Hematopoietic multipotent progenitor cell (in vitro differentiated cells): ENCODE measurements at places on chromosomes 6 and 20.

DNA sequence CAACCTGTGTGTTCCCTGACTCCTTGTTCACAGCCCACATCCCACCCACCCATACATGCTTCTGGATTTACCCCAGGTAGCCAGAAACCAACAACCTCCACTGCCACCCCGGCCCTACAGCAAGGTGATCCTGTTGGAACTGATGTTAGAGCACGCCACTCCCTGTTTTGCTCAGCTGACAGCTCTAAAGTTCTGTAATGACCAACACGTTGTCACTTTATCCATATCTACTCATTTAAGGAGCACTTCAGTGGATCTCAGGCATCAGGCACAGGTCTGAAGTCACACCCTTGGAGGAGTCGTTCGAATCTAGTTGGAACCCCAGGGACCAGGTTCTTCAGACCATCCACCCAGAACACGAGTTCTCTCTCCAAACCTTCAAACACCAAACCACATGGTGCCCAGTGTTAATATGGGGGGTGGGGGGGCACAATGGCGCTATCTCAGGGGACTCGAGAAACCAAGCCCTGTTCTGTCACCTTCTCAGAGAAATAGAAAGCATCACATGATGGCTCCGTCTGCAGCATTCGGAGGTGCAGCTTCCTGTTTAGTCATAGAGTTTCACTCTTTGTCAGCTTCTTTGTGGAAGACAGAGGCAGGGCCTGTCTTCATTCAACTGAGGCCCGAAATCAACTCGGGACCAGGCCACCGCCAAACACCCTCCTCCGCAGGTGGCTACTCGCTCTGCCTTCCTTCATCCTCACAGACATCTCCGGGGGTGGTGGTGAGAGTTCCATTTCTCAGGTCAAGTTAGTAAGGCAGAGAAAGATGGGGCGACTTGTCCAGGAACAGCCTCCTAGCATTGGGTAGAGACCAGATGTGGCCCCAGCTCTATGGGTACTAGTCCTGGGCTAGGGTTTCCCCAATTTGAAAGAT lies 142.2 kb downstream of the NFATC2 start:
- DNase-seq: peak; percentile 41

GRCh38 chr6:158039178-158039557 lies 57.5 kb downstream of the SYNJ2 start:
- no peak for DNase-seq

DNA sequence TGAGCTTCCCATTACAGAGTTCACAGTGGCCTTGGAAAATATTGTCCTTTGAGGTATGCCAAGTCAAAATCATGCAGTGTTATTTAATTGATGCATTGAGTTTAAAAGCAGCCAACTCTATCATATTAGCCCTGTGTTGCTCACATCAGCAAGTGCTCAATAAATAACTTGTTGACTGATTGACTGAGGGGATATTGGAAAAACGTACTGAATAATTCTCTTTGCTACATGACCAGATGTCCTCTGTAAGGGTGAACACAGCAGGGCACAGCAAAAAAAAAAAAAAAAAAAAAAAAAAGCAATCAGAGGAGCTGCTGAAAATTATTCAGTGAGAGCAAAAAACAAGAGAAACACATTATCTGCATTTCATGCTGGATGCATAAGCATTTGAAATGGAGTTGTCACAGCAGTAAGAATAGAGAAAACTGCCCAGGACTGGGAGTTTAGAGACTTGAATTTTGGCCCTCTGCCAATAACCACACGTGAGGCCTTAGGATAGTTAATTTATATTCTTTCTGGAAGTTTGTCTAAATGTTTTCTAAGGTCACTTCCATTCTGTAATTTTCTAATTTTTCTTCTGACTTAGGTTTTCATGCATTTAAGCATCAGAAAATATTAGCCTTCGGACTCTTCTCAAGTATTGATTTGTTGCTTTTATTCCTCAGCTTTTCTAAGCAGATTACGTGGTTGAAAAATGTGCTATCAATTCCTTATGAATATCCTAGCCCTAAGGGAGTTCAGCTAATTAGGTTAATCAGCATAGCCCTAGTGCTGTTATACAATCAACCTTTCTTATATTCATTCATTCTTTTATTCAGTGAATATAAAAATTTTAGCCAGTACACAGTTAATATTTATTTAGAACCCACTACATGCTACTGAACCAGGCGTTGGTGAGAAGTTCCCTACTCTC lies 246.8 kb upstream of the STXBP5 start:
- DNase-seq: no peak

DNA sequence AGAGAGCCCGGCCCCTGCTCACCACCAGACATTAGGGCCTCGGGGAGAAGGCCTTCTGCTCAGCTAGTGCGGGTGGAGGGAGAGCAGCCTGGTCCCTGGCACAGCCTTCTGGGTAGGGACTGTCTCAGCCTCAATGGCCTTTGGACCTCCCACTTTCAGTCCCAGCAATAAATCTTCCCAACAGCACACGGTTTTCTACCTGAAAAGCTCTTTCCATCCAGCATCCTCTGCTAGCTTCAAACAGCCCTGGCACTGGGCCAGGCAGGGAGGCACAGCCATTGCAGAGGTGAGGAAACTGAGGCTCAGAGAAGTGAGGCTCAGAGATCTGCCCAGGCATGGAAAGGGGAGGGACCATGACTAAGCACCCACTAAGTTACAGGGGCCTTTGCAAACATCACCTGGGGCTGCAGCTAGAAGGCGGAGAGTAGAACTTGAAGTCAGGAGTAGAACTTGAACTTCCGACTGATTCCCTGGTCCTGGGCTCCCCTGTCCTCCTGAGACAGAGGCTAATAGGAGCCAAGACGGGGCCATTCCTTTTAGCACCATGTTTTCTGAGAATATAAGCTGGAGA lies 43.9 kb upstream of the NOL4L start:
- no peak for DNase-seq

GRCh38 chr20:25858495-25859425 lies 162.1 kb upstream of the ZNF337 start:
- no peak for DNase-seq

DNA sequence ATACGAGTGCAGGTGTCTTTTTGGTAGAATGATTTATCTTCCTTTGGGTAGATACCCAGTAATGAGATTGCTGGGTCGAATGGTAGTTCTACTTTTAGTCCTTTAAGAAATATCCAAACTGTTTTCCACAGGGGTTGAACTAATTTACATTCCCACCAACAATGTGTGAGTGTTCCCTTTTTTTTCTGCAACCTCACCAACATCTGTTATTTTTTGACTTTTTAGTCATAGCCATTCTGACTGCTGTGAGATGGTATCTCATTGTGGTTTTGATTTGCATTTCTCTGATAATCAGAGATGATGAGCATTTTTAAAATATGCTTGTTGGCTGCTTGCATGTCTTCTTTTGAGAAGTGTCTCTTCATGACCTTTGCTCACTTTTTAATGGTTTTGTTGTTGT lies 1.9 kb upstream of the ZNF831 start:
- DNase-seq: no peak

DNA sequence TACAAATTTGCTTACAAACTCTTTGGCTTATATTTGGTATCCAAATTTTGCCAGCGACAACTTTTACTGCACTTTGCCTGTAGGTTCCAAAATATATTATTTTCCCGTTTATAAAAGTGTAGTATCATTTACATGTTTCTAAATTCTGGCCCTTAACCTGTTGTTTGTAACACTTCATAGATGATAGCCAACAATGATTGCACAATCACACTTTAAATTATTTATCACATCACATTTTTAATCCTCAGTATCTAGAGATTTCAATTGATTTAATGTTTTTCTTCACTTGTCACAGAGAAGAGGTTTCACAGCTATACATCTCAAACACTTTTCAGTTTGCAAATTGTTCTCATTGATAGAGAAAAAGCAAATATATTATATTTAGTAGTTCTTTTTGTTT lies 1151.2 kb upstream of the EYS start:
- no peak for DNase-seq

DNA sequence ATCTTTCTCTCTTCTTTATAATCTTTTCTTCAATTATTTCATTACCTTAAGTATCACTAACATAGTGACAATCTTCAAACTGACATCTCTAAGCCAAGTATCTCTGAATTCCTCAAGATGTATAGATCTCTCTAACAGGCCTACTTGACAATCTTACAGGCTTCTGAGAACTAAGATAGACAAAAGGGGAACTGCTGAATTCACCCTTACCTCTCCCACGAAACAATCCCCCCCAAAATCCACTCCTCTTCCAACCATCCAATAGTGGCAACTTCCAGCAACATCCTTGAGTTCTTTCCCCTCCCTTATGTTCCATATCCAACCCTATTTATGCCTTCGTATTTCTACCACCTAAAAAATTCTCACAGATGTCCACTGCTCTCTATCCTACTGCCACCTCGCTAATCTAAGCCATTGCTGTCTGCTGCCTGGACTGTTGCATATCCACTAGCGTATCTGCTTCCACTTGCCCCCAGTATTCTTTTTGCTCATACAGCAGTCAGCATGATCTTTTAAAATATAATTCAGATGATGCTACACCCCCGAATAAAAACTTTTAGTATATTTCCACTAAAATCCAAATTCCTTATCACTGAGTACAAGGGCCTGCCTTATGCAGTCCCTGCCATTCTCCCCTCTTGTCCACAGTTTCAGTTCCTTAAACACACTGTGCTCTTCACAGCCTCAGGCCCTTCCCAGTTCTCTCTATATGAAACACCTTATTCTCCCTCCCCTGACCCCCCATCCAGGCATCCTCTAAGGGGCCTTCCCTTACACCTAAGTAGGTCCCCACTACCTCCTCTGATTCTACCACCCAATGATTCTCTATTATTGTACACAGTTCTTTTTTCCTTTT lies 8.0 kb downstream of the REPS1 start:
- DNase-seq: no peak

DNA sequence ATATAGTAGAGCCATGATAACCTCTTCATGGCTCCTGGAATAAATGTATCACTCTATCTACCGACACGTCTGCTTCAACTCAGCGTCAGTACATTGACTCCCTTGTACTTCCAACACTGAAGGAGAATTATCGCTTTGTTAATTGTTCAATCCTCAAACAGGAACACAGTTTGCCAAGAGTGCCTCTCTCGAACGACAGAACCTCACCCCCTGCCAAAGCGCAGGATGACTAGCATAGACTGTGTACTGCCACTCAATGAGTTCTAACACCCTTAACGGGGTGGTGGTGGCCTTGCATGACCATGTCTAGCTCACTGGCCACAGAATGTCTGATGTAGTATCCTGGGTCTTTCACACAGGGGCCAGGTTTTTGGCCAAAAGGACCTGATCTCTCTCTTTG lies 81.4 kb upstream of the HEY2 start:
- DNase-seq: no peak

- no peak for DNase-seq
These were observed 117.8 kb downstream of the DACT2 start for GRCh38 chr6:168201799-168202198.

DNA sequence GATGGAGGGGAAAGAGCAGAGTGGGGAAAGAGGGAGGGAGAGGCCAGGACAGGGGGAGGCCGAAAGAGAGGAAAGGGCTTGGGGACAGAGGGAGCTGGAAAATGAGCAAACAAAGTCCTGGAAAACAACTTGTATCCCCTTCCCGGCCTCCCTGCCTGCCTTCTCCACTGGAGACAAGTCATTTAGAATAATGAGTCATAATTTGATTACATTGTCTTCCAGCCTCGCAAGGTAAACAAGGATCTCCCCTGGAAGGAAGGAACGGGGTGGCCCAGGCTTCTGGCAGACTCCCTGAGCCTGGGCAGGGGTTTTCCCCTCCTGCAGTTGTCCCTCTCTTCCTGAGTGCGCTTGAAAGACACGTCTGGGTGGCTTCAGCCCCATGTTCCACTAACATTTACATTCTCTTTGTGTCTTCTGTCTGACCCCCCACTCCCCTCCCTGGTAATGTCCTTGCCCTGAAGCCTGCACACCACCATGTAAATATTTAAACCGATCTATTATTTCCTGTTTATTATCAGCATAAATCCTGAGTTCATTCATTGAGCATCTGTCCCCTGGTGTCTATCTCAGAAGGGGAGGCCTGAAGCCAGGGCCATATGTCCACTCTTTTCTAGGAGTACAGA lies 12.1 kb upstream of the MRPS18A start:
- no peak for DNase-seq

DNA sequence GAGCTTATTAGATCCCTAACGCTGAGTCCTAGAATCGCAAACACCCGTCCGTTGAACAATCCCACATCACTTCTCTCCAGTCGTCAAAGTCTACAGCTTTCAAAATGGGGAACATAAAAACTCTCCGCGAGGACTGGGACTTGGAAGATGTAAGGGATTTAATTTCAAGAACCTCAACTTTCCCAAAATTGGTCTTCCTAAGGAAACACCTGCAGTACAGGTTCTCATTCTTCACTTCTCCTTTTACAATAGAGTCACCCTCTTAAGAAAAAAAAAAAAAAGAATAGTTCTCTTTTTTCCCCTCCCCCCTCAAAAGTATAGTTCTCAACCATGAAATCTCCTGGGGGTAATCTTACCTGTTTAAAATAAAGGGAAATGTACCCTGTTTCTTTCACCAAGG lies 6.6 kb upstream of the ZBTB22 start:
- peak; percentile 48 for DNase-seq

DNA sequence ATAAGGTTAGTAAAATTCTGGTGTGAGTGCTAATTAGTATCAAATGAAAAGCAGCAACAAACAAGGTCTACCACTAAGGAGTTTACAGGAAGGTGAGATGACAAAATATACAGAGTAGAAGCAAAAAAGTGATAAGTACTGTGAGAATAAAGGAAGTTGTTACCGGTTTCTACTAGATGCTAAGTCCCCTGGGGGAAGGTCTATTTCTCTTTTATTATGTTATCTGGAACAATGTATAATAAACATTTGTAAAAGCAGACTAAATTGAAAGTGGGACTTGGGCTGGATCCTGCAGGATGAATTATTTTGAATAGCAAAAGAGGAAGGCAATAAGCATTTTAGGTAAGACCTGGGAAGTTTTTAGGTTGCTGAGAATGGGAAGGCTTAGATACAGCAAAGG lies 158.7 kb upstream of the SLC22A16 start:
- no peak for DNase-seq

GRCh38 chr6:76814496-76815458 lies 648.5 kb downstream of the HTR1B start:
- DNase-seq: no peak

DNA sequence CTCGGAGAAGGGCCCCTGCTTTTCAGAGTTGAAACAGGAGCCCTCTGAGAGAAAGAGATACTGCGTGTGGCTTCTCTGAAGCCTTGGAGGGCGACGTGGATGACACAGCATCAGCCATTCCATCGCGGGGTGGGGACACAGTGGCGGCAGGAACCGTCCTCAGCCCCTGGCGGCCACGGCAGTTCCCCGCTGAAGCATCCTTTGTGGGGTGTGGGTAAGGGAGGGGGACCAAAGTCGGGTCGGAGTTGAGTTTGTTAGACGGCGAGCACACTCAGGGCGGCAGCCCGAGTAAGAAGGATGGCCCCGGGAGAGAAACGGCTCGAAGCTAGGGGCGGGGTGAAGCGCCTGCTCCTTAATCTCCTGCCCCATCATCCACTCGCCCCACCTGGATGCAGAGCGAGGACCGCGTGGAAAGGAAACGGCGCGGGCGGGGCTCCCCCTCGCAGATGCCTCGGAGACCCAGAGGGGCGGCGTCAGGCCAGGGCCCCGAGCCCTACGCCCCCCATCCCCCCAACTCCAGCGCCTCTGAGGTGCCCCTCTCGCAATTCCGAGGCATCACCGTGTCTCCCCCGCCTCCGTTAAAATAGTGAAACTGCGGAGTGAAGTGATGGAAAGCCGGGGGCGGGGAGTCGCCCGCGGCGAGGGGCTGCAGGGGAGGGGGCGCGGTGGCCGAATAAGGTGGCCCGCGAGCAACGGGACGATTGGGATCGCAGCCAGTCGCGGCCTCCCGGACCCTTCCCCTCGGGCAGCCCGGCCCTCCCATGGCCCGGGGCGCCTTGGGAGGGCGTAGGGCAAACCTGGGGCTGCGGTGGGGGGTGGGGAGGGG lies 796 bp upstream of the RREB1 start:
- no peak for DNase-seq
